Activated CD4-positive, alpha-beta T cell treated with anti-CD3 and anti-CD28 coated beads, Interleukin-2, amount 50 U/mL, for 1 hour (primary cell): ENCODE measurements at places on chromosomes 7 and 10.

DNA sequence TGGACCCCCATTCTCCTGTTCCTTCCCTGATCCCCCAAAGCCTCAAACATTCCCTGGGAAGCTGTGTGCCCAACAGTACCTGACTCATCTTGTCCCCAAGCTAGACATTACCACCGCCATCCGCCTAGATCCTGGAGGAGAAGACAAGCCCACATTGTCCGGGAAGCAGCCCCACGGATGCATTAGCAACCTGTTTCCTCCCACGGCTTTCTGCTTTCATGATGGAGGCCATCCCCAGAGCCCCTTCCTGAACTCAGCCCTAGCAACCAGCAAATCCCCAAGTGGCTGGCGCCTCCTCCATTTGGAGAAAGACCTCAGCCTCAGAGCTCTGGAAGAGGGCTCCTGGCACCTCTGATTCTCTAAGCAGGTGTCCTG, 2.3 kb upstream of the SLC29A3 start:
- no peak for DNase-seq

DNA sequence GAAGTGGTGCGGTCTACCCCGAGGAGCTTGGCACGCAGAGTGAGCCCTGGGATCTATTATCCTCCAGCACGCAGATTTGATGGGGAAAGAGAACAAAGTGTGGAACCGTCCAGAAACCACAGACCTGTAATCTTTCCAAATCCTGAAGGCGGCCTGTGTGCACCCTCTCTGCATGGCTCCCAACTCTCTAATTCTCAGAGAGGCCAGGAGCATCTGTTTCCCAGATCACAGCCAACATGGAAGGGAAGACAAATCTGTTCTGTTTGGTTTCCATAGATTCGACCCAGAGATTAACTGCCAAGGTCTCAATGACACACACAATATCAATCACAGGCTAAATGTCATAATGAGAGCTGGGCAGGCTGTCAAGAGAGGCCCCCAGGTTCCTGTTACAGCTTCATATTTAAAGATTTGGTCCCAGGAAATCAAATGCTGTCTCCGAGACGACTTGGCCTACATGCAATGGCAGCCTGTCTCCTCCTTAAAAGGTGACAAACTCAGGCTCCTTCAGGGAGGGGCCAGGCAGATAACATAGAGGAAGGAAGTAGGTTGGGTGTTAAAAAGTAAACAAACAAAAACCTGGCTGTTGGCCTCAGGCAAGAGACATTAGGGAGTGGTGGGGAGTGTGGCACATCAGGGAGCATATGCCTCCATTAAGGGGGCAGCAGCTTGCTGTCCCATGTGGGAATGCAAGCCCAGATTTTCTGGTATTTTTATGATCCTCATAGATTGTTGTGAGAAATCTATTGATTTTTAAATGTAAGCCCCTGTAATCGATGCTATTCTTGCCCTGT, 48.8 kb upstream of the SAMD8 start:
- no peak for DNase-seq

- no peak for DNase-seq
Observed at GRCh38 chr7:101960985-101961708, 143.7 kb downstream of the CUX1 start.

DNA sequence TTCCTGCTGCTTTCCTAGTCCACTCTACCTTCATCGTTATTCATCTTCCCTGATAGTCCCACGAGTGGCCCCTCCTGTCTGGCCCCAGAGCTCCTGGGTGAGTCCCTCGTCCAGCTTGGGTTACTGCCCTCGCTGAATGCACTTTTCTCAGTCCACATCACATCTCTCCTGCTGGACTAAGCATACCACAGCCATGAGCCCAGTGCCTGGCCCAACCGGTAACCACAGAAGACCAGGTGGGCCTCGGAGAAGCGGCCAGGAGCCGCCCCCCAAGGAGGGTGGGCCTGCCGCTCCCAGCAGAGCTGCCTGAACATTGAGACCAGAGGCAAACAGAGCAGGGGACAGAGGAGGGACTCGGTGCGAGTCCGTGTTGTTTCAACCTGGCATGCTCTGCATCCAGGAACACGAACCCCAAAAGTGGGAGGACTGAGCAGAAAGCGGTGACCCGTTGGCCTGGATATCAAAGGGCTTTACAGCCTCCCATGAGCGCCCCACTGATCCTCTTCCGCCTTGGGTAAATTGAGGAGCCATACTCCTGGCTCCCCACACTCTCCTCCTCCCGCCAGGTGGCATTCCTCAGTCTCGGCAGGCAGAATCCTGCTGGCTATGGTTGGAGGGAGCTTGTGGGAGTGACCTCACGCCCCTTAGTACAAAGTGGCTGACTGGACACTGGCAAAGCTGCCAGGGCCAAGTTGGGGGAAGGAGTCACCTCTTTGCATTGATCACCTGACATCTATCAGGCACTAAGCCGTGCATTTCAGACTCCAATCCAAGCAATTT, 13.3 kb downstream of the TMEM72 start:
- DNase-seq, result no peak

DNA sequence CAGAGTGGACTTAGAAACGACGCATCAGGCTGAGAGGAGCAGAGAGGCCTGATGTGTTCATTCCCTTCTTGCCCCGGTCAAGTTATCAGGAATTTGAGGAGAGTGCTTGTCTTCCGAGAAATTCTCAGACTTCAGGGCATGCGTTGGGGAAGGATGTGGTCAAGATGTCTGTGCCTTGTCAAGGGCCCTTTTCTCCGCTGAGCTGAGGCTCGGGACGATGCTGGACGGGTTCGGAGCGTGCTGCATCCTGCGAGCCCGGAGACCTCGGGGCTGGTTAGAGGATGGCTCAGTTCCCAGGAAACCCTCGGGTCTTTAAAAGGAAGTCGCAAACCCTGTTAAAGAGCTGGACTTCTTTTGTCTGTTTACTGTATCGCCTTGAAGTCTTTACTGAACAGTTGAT, 325.4 kb downstream of the ADARB2 start:
- no peak for DNase-seq

DNA sequence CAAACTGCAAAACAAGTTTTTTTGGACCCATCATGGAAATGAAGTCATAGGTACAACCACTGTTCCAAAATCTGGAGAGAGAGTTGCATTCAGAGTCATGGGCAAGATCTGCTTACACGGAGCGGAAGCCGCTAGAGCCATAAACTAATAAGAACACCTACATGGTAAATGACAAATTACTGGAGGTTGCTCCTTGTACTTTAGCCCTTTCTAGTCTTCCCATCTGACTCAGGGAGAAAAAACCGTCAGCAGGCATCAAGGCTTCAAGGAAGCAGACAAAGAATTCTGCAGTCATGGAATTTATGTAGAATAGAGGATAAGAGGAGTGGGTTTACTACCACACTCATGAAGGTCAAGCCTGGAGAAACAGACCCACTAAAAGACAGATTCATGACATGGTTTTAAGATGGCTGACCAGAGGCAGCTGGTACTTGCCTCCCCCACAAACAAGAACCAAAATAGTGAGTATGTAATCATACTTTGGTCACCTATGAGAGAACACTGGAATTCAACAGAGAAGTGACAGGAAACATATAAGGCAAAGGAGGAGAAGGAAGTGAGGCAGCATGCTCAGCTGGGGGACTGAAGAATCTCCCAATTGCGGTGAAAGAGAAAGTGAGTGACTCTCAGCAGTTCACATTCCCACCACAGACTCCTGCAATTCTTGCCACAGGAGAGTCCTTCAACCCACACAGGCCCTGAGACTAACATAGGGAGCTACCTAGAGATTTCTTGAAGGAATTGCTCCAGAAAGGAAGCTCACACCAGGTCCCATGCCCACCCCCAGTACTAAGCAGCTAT, 42.4 kb upstream of the ASAH2 start:
- no peak for DNase-seq

DNA sequence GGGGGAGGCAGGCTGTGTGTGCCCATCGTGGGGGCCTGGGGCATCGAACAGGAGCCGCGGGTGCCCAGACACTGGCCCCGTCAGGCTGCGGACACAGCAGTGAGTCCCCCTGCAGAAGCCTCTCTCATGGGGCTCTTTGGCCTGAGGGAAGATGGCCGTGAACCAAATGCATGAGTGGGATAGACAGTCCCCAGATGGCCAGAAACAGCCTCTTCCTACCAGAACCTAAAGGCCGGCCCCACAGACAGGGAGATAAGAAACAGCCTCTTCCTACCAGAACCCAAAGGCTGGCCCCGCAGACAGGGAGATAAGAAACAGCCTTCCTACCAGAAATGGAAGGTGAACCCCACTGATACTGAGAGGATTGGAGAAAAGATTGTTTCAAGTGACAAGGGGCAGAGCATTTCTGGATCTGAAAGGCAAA, 16.6 kb downstream of the IDI2 start:
- no peak for DNase-seq

- DNase-seq, result no peak
Observed at GRCh38 chr10:35564341-35564968, 40.7 kb upstream of the GJD4 start.

- no peak for DNase-seq
Observed at GRCh38 chr7:70919481-70920073, 212.4 kb upstream of the GALNT17 start.

DNA sequence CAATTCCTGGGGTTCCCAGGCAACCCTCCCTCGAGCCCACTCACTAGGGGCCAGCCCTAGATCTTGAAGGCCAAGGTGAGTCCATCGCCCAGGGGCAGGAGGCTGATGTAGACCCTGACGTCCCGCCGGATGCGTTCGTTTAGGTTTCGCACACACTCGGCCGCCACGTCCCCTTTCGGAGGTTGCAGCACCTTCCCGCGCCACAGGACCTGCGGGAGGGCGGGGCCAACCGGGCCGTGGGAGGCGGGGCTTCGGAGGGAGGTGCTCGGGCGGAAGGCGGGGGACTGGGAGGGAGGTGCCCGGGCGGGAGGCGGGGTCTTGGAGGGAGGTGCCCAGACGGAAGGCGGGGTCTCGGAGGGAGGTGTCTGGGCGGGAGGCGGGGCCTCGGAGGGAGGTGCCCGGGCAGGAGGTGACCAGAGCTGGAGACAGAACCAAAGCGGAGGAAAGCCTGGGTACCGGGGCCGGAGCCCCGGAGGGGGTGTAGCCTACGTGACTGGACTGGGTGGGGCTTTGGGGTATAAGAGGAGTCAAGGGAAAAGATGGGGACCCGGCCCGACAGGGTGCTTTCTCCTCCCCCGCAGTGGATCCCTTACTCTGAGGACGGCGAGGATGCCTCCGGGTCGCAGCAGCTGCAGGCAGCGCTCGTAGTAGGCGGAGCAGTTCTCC, 1.6 kb downstream of the COMTD1 start:
- DNase-seq, result peak; percentile 99

- DNase-seq, result no peak
Observed at GRCh38 chr10:49661140-49661856, 18.2 kb upstream of the C10orf53 start.

DNA sequence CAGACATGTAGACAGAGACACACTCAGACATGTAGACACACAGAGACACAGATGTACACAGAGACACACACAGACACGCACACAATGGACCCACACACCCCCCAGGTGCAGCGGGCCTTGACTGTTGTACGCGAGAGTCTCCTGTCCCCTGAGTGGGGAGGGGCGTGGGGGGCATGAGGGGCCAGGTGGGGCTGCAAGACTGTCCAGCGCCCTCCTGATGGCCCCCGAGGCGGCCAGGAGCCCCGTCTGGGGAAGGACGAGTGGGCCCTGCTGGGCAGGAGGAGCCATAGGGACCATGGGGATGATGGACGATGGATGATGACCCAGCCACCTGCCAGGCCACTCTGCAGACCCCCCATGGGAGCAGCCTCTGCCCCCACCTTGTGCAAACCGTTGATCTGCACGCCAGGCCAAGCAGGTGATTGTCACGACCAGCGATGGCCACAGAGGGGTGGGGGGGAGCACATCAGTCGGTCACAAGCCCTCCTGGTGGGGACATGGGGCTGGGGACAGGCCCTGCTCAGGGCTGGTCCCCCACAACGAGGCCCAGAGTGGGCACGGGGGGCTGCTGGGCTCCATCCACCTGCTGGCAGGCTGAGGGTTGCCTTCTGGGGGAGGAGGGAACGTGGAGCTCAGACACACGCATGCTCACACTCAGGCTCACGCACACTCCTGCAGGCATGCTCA, 11.6 kb downstream of the VENTX start:
- DNase-seq, result no peak

- DNase-seq, result no peak
Observed at GRCh38 chr7:124718032-124718766, 47.4 kb downstream of the GPR37 start.

- DNase-seq, result no peak
Observed at GRCh38 chr10:7971949-7972348, 82.5 kb upstream of the GATA3 start.

DNA sequence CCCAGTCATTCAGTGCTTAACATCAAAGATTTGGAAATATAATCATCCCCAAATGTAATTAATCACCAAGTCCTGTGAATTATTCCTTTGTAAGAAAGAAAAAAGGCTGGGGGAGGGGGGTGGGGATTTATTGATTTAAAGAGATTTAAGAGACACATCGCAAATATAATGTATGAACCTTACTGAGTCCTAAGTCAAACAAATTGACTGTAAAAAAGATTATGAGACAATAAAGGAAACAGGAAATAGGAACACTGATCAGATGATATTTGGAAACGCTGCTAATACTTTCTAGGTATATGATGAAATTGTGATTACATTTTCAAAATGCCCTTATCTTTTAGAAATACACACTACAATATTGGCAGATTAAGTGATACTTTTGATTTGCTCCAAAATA, 92.5 kb downstream of the ATE1 start:
- no peak for DNase-seq

GRCh38 chr10:47165711-47166404, 134.1 kb upstream of the GDF10 start:
- peak; percentile 34 for DNase-seq

DNA sequence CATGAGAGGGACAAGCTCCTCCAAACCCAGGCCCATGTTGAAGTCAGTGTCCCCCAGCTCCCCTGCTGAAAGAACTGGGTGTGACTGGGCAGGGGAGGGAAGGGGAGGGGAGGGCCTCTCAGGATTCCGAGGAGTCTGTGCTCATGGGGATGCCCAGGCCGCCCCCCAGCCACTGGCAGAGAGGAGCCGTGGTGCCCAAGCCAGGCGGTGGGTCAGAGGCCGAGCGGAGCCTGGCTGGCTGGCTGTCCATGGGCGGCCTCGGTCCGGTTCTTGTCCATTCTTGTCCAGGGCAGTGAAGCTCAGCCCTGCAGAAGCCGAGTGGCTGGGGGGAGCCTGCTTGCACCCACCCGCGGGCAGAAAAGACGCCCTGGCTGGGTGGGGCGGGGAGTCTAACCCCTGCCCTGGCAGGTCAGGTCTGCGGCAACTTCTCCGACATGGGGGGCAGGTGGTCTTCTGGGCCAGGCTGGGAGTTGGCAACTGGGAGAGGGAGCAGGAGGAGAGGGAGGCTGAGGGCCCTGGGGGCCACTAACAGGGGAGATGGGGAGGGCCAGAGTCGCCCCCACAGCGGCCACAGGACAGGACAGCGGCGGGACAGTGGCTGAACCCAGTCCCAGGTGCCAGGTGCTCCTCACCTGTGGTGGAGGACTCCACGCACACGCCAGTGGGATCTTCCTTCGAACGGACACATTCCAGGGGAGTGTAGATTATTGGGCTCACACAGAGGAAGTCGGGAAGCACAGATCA, 54.1 kb downstream of the FOXL3 start:
- DNase-seq, result no peak

GRCh38 chr10:48577158-48577557, 27.7 kb downstream of the ARHGAP22 start:
- no peak for DNase-seq

DNA sequence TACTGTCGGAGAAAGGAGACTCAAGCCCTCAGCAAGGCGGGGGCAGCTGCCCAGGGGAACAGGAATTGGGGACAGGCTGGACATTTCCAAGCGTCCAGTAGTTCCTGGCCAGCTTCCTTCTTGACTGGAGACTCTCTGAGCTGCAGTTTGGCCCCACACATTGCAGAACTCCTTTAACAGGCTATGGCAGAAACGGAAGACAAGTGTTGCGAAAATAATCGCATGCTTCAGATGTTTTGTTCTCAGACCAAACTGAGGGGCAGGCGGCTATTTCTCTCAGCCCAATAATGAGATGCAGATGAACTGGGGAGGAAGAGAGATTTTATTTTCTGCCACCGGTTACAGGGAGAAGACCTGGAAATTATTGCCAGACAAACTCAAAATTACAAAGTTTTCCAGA, 88.0 kb upstream of the PFKP start:
- no peak for DNase-seq
